ENCODE measurements at places on chromosomes 5 and 9.

GRCh38 chr9:107486674-107487520, 2.7 kb downstream of the KLF4 start:
- DNase-seq = no peak

DNA sequence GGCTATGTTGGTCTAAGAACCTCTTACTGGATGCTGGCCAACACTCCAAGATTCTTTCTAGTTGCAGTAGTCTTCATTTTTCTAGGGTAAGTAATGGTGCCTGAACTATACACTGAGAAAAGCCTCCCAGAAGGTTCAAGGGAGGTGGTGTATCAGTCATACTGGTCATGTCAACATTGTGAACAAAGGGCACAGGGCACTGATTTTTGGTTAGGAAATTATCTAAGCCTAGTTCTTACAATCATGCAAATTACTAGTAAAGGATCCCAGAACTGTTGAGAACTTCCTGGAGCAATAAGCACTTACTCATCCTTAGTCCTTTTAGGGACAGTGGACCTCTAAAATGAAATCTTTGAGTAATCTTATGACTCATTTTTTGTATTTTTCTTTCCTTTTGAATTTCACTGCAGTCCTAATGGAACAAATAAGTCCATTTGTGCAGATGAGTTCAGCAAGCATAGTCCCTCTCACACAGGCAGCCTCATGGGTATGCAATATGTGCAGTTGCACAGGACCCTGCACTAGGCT, 21.1 kb upstream of the CDC42SE2 start:
- DNase-seq = no peak

DNA sequence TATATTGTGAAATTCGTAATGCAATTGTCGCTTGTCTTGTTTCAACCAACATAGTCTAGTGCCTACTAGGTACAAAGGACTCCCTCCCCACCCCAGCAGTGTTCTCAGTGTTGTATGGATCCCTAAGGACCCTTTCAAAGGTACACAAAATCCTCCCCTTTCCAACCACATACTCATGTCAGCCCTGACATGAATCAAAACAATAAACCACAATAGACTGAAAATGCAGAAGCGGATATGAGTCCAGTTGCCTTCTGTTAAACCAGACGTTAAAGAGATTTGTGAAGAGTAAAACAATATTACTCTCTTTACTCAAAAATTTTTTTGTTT, 82.4 kb upstream of the IFNK start:
- DNase-seq = no peak

- DNase-seq = no peak
Measured at GRCh38 chr5:122423221-122423620, 111.2 kb downstream of the SNCAIP start.

DNA sequence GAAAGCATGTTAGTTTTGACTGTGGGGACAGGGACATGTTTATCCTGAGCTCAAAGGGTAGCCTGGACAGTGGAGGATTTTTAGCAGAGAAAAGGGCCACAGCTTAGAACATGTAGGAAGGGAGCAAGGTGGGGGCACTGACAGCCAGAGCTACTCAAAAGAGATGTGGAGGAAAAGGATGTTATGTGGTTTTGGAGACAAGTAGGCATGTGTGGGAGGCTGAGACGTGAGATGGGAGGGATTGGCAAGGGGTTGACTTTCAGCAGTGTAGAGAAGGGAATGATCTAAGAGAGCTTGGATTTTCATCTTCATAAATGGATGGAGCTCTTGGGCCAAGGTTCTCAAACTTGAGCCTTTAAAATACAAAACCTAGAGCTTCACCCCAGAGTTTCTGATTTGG, 24.0 kb downstream of the SYK start:
- DNase-seq = no peak

DNA sequence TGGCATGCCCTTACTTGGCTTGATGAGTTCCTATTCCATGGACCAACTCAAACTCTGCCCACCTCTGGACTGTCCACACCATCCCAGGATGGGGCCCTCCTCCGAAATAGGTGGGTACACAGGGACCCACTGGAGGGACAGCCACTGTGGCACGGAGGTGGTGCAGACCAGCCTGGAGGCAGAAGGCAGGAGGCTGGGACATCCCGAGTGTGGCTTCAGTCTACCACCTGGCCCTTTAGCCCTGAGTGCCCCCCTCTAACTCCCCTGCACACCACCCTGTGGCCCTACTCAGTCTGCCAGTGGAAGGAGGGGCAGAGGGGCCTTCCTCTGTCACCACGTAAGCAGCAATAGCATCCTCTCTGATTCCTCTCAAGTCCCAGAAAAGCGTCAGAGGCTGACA, 3.7 kb downstream of the IL3 start:
- DNase-seq = no peak

GRCh38 chr5:13385066-13385465, 559.4 kb downstream of the DNAH5 start:
- no peak for DNase-seq

- no peak for DNase-seq
Measured at GRCh38 chr5:58490402-58491050, 709 bp upstream of the GAPT start.

GRCh38 chr5:65672796-65673195, 48.0 kb downstream of the SHLD3 start:
- DNase-seq = no peak

DNA sequence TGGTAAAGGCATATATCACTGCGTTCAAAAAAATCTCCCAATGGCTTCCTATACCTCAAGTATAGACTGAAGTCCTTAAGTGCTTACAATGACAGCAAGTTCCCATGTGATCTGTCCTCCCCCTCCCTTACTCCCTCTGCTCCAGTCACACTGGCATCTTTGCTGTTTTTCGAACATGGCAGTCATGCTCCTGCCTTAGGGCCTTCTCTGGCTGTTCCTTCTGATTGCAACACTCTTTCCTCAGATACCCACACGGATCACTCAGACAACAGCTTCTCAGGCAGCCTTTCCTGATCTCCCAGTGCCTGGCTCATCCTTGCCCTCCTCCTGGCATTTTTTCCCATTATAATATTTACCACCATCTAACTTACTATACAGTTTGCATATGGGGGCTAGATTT, 232.8 kb downstream of the ARHGEF28 start:
- DNase-seq = no peak

DNA sequence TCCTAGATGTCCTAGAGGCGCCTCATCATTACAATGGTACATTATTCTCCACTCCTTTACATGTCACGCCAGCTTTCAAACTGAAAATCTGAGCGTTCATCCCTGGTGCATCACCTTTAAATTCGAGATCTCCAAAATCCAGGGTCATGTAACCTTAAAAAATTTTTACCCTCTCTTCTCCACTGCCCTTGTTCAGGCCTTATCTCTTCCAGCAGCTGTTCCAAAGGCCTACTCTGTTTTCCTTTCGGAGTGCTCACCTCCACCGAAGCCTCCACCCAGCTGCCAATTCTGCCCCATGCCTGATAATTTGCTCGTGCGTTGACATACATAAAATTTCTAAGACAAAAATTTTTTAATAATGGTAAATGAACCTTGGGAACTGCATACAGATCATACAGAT, 950 bp upstream of the MSH3 start:
- DNase-seq = no peak

DNA sequence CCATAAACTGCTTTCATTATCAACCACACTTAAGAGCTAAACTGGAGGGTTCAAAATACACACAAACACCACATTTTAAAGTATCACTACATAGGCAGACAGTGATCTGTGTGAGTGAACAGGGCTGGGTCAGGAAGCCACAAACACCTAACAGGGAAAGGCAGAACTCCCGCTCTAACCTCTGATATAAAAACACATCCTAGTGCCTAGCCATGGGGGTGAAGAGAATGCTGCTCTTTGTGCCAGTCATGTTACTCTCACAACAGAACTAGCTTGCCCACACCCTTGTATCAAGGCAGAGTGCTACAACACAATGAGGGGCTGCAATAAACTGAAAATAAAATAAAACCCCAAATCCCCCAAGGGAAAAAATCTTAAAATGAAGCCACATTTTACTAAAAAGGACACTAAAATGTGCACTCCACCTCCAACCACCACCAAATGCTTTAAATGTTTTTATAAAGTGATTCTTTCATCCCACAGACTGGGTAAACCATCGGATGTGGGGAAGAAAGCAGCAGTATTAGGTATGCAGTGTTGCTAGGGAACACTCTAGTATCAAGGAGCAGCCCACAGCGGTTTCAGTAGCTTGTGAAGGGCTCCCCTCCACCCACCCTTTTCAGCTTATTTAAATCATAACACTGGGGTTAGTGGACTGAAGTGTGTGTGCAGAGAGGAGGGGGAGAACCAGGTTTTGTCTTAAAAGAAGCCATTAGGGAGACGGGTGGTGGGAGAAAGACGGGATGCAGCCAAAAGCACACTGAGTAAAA, 64.5 kb downstream of the TMEM161B start:
- peak; percentile 80 for DNase-seq

- DNase-seq = no peak
Measured at GRCh38 chr5:134394932-134395331, 16.7 kb downstream of the CDKN2AIPNL start.

- DNase-seq = no peak
Measured at GRCh38 chr5:148963664-148964063, 99.2 kb downstream of the SH3TC2 start.

GRCh38 chr5:67316695-67317094, 120.1 kb upstream of the CD180 start:
- no peak for DNase-seq

GRCh38 chr5:157708866-157709265, 22.4 kb upstream of the THG1L start:
- DNase-seq = no peak

- no peak for DNase-seq
Measured at GRCh38 chr5:76406014-76406413, 2.9 kb downstream of the IQGAP2 start.

DNA sequence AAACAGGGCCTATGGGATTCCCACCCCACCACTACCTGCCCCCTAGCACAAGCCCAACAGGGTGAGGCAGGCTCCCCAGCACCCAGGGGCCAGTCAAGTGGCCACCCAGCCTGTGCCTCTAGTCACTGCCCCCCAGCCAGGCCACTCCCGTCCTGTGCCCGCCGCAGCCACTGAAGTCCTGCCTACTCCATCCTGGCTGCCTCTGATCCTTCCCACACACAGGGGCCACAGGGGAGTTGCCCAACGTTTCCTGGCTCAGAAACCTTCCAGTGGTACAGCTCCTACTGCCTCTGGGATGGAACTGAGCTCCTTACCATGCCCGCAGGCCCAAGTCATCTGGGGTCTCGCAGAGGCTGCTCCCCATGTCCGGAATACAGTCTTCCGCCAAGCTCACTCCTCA, 70.2 kb upstream of the STXBP1 start:
- DNase-seq = no peak

GRCh38 chr9:97689401-97690180, 7.5 kb downstream of the XPA start:
- no peak for DNase-seq

GRCh38 chr5:80837679-80838078, 122.5 kb upstream of the RASGRF2 start:
- DNase-seq = peak; percentile 41

- DNase-seq = no peak
Measured at GRCh38 chr5:5483880-5484598, 61.6 kb downstream of the ICE1 start.

DNA sequence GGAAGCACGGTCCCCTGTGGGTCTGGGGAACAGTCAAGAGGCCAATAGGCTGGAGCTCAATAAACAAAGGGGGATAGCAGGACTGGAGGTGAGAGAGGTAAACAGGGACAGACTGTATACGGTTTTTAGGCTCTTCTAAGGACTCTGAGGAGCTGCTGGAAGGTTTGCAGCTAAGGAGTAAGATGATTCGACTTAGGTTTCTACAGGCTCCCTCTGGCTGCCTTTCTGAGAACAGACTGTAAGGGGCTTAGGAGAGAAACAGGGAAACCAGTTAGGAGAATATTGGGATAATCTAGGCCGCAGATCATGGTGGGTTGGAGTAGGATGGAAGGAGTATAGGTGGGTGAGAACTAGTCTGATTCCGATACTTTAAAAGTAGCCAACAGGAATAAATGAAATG, 10.4 kb downstream of the CDK5RAP2 start:
- DNase-seq = no peak

DNA sequence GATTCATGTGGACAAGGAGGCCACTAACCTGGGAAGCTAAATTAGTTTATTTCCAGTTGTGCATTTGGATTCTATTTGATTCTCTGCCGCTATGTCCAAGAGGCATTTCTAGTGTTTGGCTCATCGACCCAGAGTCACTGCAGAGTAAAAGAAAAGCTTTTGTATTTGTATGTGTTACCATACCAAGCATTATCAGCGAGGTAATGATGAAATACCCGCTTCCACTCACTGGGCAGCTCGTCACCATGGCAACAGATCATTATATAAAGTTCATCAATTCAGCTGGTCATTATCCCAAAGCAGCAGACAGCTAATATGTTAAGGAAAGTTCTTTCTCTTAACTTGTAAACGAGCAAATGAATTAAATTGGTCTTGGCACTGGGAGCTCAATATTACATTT, 380.3 kb downstream of the SEMA5A start:
- no peak for DNase-seq

DNA sequence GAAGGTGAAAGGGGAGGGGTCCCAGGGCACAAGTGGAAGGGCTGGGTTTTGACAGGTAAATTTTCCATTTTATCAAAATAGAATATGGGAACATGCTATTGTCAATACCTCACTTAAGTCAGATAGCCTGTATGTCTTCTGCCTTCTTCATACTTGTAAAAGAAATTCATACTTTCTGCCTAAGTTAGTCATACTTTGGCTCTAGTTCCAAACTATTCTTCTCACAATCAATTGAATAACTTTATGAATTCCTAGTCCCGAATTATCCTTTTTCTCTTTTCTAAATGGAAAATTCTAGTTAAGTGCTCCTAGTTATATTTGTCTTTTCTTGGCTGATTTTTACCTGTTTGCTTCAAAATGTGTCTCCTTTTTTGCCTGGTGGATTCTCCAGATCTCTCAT, 271.4 kb downstream of the CSNK1G3 start:
- DNase-seq = no peak

DNA sequence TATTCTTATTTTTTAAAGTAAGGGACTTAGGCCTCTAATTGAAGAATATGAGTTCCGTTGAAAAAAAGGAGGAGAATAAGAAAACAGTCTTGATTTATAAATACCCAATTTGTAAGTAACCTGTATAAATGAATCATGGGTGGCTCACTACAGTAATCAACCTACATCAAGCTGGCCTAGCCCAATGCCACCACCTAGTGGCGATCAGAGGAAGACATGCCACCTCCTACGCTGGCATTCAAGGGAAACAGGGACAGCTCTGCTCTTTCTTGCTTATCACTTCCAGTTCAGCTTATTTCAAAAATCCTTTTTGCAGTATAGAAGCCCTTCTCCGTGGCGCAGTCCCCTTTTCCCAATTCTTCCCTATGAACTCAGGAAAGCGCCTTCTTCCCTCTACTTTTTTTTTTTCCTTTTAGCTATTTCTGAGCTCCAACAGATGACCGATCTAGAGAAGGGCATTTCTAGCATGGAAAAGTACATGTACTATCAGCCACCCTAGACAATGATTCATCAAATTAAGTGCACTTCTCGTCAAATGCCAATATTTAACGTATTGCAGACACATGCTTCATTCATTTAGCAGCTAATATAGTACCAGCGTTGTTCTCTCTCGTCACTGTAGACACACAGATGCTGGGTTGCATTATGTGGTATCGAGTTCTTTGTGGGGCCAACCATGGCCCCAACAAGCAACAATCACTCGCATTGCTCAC, 28.3 kb downstream of the PTPN3 start:
- peak; percentile 68 for DNase-seq

GRCh38 chr5:160507221-160507721, 85.6 kb downstream of the PTTG1 start:
- DNase-seq = peak; percentile 37

GRCh38 chr5:1262381-1262780, 32.5 kb downstream of the TERT start:
- DNase-seq = no peak

All from natural killer cell (primary cell).